ENCODE measurements at places on chromosomes 4 and X. TPM values are rescaled to one million over a fixed set of nuclear protein-coding genes. Genes with fewer than 3 reads are reported as not detected.

The CORIN gene
- 50.2 TPM for total RNA-seq

The CFAP99 gene
- total RNA-seq, result not detected

The NWD2 gene
- total RNA-seq, result not detected

The DGKK gene
- total RNA-seq, result not detected

The ASB12 gene
- total RNA-seq, result 3.2 TPM

The FUNDC1 gene
- total RNA-seq, result 30.0 TPM

The SASH3 gene
- 0.74 TPM for total RNA-seq

The ADGRG2 gene
- total RNA-seq, result 0.19 TPM

The NLGN3 gene
- 1.3 TPM for total RNA-seq

The MID1 gene
- 4.8 TPM for total RNA-seq

The PDZD4 gene
- 2.8 TPM for total RNA-seq

The MSANTD1 gene
- total RNA-seq, result not detected

The GPR173 gene
- total RNA-seq, result 2.6 TPM

The RTL3 gene
- total RNA-seq, result 0.63 TPM

The MTNR1A gene
- total RNA-seq, result not detected

The RBMXL3 gene
- total RNA-seq, result not detected

The RAB40AL gene
- not detected for total RNA-seq

The SEC24D gene
- total RNA-seq, result 13.9 TPM

The CFP gene
- 2.7 TPM for total RNA-seq
